ENCODE measurements at places on chromosomes 2 and 18. TPM values are rescaled to one million over a fixed set of nuclear protein-coding genes. Genes with fewer than 3 reads are reported as not detected.

FEV gene
- not detected for total RNA-seq

VIL1 gene
- total RNA-seq = not detected

EVX2 gene
- not detected for total RNA-seq

CD8B2 gene
- total RNA-seq = 0.11 TPM

PSD4 gene
- 61.6 TPM for total RNA-seq

IL18RAP gene
- 0.11 TPM for total RNA-seq

ERBB4 gene
- not detected for total RNA-seq

LINC00305 gene
- not detected for total RNA-seq

TM4SF20 gene
- not detected for total RNA-seq

TOGARAM2 gene
- total RNA-seq = not detected

NOTO gene
- not detected for total RNA-seq

HOXD13 gene
- total RNA-seq = not detected

CYP27C1 gene
- total RNA-seq = 3.1 TPM

THSD7B gene
- total RNA-seq = under 0.01 TPM

PKP4 gene
- 14.5 TPM for total RNA-seq

XDH gene
- total RNA-seq = 0.11 TPM

TEKT4 gene
- not detected for total RNA-seq

KRTCAP3 gene
- total RNA-seq = 8.2 TPM

TMEM169 gene
- total RNA-seq = not detected

ALLC gene
- total RNA-seq = not detected

ECEL1 gene
- not detected for total RNA-seq
